ENCODE measurements at places on chromosomes 11 and 22.

GRCh38 chr22:26174280-26174679 is 5.0 kb downstream of the SEZ6L start:
- no peak for DNase-seq

DNA sequence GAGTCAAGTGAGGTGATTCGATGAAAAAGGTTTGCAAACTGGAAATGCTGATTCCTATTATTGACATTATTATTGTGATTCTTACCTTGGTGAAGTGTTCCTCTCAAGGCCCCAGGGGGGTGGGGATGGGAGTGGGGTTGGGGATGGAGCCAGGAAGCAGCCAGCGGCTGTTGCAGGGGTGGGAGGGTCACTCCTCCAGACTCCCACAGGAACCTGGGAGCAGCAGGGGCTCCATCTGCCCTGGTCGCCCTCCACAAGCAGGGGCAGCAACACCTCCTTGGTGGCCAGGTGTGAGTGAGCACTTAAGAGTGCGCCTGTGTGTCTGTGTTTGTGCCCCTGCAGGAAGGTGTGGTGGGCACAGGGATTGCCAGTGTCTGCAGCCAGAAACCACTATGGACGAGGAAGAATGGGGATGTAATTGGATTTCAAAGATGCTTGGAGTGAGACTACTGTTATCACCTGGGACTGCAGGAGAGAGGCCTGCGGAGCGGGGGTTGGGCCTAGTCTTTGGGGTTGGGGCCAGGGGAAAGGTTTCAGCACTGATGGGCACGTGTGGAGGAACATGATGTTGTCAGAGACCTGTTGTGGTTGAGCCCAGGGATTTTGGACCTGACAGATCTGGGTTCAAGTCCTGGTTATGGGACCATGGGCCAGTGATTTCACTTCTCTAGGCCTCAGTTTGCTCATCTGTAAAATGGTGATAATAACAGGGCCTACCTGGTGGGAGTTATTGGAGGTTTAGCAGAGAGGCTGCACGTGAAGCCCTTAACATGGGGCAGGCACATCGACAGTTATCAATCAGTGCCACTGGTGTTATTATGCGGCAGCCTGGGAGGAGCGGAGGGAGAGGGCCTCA is 3.6 kb upstream of the TP53I11 start:
- no peak for DNase-seq

DNA sequence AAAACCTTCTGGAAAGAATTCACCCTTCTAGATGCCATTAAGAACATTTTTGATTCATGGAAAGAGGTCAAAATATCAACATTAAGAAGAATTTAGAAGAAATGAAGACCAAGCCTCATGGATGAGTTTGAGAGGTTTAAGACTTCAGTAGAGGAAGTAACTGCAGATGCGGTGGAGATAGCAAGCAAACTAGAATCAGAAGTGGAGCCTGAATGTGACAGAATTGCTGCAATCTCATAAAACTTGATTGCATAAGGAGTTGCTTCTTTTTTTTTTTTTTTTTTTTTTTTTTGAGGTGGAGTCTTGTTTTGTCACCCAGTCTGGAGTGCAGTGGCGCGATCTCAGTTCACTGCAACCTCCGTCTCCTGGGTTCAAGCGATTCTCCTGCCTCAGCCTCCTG is 51.6 kb downstream of the MS4A13 start:
- DNase-seq: no peak

- DNase-seq: no peak
These were observed 1.1 kb upstream of the KRTAP5-7 start for GRCh38 chr11:71525938-71526495.

DNA sequence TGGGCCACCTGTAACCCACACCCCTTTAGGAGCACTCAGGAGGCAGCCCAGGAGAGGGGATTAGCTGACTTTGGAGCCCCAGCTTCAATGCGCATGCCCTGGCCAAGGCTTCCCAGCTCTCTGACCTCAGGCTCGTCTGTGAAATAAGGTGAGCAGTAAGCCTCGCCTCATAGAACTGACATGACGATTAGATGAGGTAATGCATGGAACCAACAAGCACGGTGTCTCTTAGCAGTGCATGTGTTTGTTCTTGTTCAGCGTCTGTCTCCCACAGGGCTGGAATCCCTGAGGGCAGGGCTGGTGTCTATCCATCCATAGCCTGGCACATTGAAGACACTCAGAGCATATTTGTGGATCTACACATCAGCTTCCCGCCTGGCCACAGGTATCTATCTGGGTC is 415.4 kb downstream of the MN1 start:
- peak; percentile 25 for DNase-seq

DNA sequence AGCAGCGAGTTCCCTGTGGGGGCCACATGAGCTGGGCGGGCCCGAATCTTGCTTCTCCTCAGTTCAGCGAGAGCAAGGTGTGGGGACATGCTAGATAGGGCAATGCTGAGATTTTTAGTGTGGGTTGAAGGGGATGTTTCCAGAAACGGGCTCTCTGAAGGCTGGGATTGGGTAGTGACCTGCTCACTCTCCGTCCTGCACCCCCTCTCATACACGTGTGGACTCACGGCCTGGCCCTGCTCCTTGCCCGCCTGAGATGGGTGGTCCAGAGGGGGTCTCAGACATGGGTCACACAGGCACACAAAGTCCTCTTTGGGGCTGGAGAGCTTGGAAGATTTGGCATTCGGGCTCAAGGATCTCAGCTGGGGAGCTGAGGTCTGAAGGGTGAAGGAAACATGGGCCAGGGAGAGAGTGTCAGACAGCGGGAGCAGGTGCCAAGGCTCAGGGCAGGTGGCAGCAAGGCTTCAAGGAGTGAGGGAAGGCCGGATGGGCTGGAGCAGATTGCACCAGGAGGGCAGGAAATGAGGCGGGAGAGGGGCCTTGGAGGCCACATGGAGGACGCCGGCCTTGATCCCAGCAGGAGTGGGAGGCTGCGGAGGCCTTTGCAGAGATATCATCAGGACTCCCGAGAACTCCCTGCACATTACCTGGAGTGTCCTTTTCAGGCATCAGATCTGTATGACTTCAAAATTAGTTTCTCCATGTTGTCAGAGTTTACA is 74.1 kb downstream of the PARVB start:
- no peak for DNase-seq

GRCh38 chr11:72668629-72669347 is 5.4 kb downstream of the PDE2A start:
- no peak for DNase-seq

GRCh38 chr11:126048197-126048596 is 14.5 kb downstream of the CDON start:
- DNase-seq: no peak

DNA sequence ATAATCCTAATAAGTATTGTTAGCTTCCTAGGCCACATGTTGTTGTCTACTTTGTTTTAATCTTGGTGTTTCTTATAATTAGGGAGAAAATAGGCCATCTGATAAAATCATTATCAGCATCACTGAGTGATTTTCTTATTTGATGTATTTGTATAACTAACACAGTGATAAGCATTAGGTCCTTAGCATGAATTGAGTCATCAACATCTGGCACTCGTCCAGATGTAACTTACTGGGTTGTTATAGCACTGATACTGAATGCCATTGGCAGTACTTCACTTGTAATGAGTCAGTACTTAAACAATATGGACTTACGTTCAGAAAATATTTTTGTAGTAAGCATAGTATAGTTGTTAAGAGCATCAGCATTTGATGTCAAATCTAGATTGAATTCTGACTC is 16.2 kb downstream of the API5 start:
- no peak for DNase-seq

DNA sequence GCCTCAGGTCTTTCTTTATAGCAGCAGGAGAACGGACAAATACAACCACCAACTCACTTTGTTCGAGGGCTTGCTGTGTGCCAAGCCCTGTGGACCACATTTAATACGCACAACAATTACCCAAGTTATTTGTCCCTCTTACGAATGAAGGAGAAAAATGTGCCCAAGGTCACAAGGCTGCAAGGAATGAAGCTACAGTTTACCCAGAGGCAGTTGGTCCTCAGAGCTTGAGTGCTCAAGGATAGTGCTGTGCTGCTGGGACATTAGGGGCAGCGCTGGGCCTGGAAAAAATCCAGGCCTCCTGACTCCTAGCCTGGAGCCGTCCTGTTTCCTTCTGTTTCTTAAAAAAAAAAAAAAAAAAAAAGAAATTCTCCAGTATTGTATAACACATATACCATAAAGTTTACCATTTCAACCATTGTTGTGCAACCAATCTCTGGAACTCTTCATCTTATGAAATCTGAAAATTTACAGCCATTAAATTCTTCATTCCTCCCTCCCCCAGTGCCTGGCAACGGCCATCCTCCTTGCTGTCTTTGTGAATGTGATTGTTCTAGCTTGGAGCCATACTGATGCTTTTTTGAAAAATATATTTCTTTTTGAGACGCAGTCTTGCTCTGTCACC is 1.0 kb upstream of the C11orf86 start:
- DNase-seq: no peak

DNA sequence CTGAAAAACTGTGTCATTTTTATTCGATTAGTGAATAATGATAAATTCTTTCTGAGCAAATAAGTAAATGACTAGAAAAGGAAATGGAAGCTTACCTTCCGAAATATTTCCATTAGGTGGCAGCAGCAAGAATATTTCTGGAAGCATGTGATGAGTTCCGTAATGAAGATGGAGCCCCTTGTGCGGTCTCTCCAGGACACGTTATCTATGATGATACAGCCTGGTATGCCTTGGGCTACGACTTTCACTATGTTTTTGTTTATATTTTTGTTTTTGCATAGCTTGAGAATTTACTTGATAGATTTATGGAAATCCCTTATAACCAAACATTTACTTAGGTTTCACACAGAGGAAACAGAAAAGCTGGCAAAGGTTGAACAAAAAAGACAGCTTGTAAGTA is 25.7 kb downstream of the CASP5 start:
- DNase-seq: no peak

- no peak for DNase-seq
These were observed 87.2 kb downstream of the BTBD10 start for GRCh38 chr11:13375798-13376197.

DNA sequence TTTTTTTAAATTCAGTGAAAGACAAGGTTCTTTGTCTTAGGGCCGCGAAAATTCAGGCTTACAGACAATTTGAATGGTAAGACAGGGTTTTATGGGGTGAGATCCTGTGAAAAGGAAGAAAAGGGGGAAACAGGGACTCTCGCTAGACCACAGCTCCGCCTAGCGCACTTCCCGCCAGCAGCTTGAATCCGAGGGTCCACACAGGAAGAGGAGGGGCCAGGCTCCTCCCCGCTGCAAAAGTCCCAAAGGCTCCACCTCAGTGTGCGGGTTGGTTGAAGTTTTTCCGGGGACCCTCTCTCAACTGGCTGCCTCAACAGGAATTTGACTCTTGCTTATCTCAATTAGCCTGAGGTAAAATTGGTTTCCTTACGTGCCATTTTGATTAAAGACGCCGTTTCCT is 950.9 kb upstream of the CNTN5 start:
- no peak for DNase-seq

GRCh38 chr11:120511820-120512738 is 531 bp downstream of the GRIK4 start:
- no peak for DNase-seq

GRCh38 chr11:95925011-95925410 is 1.1 kb upstream of the MTMR2 start:
- DNase-seq: no peak

DNA sequence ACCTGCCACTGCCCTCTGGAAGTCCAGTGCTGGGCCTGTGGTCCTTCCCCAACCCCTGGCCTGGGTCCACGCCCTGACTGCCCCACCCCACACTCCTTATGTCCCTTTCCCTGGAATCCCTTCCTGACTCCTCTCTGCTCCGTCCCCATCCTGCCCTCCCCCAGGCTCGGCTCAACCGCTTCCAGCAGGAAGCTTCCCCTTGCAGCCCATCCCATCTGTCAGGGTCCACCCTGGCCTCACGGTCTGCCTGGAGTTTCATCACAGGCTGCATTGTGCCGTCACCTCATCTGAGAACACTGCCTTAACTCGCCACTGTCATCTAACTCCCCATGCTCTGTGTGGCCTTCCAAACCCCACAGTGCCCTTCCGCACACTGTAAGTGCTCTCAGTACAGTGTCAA is 64.3 kb downstream of the NAT10 start:
- no peak for DNase-seq

DNA sequence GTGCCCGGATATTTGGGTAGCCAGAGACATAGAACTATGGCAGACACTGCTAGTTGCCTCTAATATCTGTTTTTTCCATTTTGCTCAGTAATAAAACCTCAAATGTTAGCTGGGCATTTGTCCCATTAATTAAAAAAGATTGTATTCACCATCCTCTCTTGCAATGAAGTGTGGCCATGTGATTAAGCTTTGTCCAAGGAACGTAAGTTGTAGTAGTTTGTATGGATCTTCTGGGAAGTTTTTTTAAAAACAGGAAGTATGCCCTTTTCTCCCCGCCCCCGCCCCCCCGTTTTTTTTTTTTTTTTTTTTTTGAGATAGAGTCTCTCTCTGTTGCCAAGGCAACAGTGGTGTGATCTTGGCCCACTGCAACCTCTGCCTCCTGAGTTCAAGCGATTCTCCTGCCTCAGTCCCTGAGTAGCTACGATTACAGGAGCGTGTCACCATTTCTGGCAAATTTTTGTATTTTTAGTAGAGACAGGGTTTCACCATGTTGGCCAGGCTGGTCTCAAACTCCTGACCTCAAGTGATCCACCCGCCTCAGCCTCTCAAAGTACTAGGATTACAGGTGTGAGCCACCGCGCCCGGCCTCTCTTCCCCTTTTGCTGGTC is 1.7 kb upstream of the TMEM135 start:
- DNase-seq: no peak

DNA sequence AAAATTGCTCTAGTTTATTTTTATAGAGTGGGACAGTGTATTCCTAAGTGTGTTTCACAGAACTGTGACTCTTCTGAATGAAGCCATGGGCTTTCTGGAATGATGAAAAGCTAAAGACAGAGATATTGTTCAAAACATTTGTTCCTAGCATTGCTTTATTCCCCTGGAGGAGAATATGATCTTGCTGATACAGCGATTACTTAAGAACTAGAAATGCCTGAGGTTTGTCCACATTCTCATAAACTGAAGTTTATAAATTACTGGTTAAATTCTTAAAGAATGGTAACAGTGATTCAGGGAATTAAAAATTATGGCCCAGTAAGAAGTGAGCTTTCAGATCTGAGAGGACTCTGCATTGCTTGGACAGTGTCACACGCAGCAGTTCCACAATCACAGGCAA is 690.3 kb downstream of the FAM181B start:
- DNase-seq: no peak

GRCh38 chr11:125338886-125339811 is 156.9 kb downstream of the FEZ1 start:
- DNase-seq: no peak

DNA sequence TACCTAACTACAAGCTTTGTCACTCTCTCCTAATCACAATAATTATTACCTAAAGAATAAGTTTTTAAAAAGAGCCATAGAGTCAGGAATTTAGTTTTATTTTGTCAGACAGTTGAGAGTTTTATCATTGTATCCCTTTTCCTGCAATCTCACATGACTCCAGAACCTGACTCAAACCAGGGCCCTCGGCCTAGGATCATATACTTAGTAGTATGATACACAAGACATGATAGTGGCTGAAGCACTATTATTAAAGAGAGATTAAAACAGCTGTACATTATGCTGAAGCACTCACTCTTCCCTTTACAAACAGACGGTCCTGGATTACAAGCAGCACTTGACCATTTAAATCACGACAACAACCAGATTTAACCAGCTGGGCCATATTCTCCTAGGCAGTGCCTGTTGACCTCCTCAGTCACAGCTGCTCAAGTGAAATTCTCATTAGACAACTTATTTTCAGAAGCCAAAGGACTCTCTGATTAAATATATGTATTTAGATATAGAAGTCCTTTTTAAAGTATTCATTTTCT is 44.0 kb downstream of the SOX6 start:
- no peak for DNase-seq

- DNase-seq: no peak
These were observed 988 bp upstream of the FLI1 start for GRCh38 chr11:128692753-128693415.

GRCh38 chr11:92286709-92287108 is 62.1 kb downstream of the FAT3 start:
- DNase-seq: no peak
